ENCODE measurements at places on chromosomes 5 and 9. TPM values are rescaled to one million over a fixed set of nuclear protein-coding genes. Genes with fewer than 3 reads are reported as not detected.

NSD1 gene
- 27.2 TPM for polyA plus RNA-seq

POU4F3 gene
- polyA plus RNA-seq: not detected

DNA sequence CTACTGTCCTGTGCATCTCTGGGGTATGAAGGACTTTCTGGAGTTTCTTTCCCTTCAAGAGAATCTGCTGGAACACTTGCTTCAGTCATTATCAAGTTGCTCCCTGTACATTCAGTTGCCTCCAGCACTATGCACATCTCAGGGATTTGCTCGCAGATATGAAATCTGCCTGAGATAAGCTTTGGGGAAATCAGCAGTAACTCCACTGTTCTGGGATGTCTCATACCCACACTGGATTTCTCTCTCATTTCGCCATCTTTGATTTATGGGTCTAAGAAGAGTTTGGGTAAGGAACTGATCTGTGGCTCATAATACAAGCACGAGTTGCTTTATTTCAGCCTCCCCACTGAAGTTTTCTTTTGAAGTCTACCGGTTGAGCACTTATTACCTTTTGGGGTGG lies 585.6 kb downstream of the PSAT1 start:
- H3K4me3 ChIP-seq: no peak overlapping the region
- no peaks in the 10 kb centered on the region for H3K36me3 ChIP-seq
- no peaks in the 10 kb centered on the region for H3K4me1 ChIP-seq
- H3K27me3 ChIP-seq: no peaks in the 10 kb centered on the region
- DNase-seq: no peak

DNA sequence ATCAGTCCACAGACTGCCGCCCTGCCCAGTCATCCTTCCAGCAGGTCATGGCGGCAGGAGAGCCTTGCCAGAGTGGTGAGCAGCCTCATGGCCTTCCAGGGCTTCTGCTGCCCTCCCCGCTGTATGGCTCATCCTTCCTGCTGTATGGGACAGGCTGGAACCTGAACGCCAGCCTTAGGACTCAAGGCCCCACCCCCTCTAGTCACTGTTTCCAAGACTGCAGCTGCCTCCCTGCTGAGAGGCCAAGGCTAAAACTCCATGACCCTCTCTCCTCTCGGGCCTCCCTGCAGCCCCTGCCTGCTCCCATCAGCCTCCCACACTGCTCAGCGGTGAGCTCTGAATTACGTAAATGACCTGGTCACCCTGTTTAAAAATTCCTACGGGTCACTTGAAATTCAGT lies 227.5 kb downstream of the AGTPBP1 start:
- no peaks in the 10 kb centered on the region for H3K36me3 ChIP-seq
- no peaks in the 10 kb centered on the region for H3K27me3 ChIP-seq
- no peak overlapping the region for H3K27ac ChIP-seq
- DNase-seq: no peak
- no peak overlapping the region for H3K4me3 ChIP-seq
- no peaks in the 10 kb centered on the region for H3K4me1 ChIP-seq

- DNase-seq: no peak
- no peaks in the 10 kb centered on the region for H3K36me3 ChIP-seq
- no peak overlapping the region for H3K4me3 ChIP-seq
- H3K27ac ChIP-seq: no peak overlapping the region
- H3K4me1 ChIP-seq: no peaks in the 10 kb centered on the region
These were observed 742.8 kb downstream of the CDH9 start for GRCh38 chr5:26295541-26295940.

DNA sequence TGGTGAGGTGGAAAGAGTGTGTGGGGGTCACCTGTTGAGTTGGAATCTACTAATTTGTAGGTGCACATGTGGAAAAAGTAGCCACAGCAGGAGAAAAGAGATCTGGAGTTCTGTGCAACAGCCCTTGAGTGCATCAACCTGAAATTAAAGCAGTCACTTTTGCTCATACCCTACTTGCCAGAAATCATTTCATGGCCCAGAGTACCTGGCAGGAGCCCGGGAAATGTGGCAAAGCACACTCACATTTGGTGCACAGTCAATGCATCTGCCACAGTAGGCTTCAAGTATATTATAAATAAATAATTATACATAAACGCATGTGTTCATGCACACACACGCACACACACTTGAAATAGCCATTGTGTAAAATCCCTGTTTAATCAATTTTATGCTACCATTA lies 203.0 kb downstream of the ICE1 start:
- no peaks in the 10 kb centered on the region for H3K27me3 ChIP-seq
- H3K36me3 ChIP-seq: no peaks in the 10 kb centered on the region
- DNase-seq: no peak
- H3K4me1 ChIP-seq: no peaks in the 10 kb centered on the region
- H3K27ac ChIP-seq: no peak overlapping the region
- no peak overlapping the region for H3K4me3 ChIP-seq

- H3K27me3 ChIP-seq: no peaks in the 10 kb centered on the region
- no peak for DNase-seq
- H3K4me3 ChIP-seq: no peak overlapping the region
These were observed 121.6 kb downstream of the TLR4 start for GRCh38 chr9:117825609-117826347.
